ENCODE measurements at places on chromosomes 2 and 18. TPM values are rescaled to one million over a fixed set of nuclear protein-coding genes. Genes with fewer than 3 reads are reported as not detected.
A peak's percentile ranks its signal among the peaks of the same experiment; 100 is the strongest.

Gene AQP12A
- 0.57 TPM for polyA plus RNA-seq

Gene CNPPD1
- 37.0 TPM for polyA plus RNA-seq

Gene IL1R1
- 12.9 TPM for polyA plus RNA-seq

Gene SLC35F5
- polyA plus RNA-seq: 59.4 TPM

Gene NT5DC4
- polyA plus RNA-seq: not detected

Gene PSTPIP2
- polyA plus RNA-seq: 3.4 TPM

Gene TMEM178A
- 16.7 TPM for polyA plus RNA-seq

Gene GNAL
- 1.8 TPM for polyA plus RNA-seq

Gene NMS
- polyA plus RNA-seq: not detected

Gene KCNS3
- 7.1 TPM for polyA plus RNA-seq

DNA sequence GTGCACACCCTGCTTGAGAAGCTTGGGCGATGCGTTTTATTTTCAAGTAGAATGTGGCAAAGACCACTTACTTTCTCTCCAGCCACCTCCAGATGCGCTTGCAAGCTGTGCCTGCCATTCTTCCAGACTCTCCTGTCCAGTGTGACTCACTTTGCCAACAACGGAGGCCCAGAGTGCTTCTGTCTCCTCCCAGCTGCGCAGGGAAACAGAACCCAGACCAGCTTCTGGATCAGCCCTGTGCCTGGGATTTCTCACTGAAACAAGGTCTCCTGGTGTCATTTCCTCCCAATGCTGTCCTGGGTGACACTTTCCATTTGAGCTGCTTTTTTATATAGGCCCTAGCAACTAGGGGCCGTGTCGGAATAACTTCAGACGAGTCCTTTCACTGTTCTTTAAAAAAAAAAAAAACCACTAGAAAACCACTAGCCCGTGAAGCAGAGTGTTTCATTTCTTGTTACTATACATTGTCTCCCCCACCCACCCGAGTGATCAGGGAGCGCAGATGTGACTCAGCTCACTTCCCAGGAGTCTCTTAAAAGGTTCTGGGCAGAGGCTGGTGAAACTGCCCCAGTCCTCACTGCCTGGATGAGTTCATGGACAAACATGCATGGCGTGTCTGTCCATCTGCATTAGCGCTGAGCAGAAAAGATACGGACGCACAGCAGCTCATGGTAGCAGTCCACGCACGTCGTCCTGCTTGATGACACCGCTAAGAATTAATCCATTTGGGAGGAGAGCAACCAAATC lies 25.3 kb upstream of the RPL31 start:
- DNase-seq: no peak

- peak; percentile 33 for DNase-seq
Observed at GRCh38 chr18:26470011-26470637, 78.2 kb downstream of the KCTD1 start.

DNA sequence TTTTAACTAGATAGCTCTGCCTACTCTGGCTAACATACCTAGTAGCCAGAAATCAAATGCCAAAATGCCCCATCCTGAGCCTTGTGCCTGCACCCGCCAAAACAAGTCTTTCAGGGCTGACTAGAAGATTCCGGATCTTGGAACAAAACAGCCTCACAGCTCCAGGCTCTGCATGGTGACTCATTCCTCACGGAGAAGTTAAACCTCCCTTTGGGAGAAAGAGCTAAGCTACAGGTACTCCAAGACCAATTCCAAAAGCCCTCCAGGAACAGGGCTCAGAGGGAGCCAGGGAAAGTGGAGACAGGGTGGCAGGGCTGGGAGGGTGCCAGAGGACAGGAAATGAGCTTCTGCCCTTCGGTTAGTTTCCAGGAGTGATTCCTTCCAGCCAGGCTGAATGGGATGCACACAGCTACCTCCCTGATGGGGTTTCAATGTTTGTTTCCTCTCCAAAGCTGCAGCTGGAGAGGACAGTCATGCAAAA lies 295.6 kb downstream of the TNS1 start:
- DNase-seq: no peak

GRCh38 chr18:23893653-23894052 lies 120.9 kb upstream of the TTC39C start:
- no peak for DNase-seq

- no peak for DNase-seq
Observed at GRCh38 chr2:63654959-63655358, 66.2 kb downstream of the MDH1 start.

GRCh38 chr2:171595896-171596295 lies 73.6 kb downstream of the CYBRD1 start:
- DNase-seq: no peak

- no peak for DNase-seq
Observed at GRCh38 chr2:113739849-113740248, 16.6 kb downstream of the SLC35F5 start.

GRCh38 chr2:120703330-120703994 lies 32.2 kb upstream of the GLI2 start:
- DNase-seq: no peak

DNA sequence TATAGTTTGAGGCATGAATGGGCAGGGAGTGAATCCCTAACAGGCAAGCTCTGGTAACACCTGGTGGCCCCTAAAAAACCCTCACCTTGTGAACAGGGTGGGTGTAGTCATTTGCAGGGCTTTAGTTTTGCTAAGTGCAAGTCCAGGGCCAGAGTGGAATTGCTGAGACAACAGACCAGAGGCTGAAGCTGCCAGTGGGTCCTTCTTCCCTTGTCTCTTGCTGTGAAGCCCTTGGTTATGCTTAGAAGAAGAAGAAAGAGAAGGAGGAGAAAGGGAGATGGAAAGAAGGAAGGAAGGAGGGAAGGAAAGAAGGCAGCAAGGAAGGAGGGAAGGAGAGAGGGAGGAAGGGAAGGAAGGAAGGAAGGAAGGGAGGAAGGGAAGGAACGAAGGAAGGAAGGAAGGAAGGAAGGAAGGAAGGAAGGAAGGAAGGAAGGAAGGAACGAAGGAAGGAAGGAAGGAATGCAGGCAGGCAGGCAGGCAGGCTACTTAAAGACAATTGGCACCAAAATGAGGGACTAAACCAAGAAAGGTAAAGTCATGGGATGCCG lies 45.8 kb downstream of the SMAD7 start:
- no peak for DNase-seq

DNA sequence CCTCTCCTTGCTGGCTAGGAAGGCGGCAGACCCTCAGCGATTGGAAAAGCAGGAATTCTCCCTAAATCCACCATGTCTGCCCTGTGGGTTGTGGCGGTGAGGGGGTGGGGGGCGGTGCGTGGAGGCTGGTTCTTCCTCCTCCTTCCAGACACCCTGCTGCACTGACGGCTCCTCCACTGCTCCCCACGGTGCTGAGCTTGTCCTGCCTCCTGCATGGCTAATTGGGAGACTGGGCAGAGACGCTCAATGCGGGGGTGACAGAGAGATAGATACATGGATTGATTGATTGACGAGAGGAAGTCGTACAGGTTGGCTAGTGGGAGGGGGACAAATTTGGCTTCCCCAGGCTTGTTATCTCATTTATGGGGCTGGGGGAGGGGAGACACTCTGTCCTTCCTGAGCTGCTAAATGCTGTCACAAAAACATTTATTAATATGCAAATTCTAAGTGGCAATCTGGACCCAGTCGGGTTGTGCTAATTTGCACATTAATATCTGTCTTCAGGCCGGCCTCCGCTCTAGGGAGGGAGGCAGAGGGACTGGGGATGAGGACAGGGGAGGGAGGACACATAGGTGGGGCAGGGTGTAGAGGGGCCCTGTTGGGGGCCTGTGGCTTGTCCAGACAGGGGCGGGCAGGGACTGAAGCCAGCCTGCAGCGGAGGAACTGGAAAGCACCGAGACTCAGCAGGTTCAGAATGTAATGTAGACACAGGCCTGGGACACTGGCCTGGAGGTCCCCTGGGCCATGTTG lies 181.6 kb downstream of the CELF4 start:
- no peak for DNase-seq

DNA sequence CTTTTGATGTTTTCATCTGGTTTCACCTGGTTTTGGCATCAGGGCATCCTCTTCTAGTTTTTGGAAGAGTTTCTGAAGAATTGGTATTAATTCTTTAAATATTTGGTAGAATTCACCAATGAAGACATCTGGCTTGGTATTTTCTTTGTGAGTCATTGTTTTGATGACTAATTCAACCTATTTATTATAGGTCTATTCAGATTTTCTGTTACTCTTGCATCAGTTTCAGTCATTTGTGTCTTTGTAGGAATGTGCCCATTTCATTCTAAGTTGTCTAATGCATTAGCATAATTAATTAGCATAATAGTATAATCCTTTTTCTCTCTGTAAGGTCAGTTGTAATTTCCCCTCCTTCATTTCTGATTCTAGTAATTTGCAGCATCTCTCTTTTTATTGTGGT lies 8.0 kb downstream of the GNLY start:
- no peak for DNase-seq

DNA sequence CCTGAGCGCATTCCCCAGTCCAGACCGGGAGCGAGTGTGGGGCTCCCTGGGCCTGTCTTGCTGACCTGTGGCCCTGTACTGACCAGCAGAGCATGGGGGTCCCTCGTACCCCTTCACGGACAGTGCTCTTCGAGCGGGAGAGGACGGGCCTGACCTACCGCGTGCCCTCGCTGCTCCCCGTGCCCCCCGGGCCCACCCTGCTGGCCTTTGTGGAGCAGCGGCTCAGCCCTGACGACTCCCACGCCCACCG lies 5.3 kb downstream of the NEU4 start:
- no peak for DNase-seq

GRCh38 chr2:209563453-209563852 lies 139.6 kb downstream of the MAP2 start:
- no peak for DNase-seq

DNA sequence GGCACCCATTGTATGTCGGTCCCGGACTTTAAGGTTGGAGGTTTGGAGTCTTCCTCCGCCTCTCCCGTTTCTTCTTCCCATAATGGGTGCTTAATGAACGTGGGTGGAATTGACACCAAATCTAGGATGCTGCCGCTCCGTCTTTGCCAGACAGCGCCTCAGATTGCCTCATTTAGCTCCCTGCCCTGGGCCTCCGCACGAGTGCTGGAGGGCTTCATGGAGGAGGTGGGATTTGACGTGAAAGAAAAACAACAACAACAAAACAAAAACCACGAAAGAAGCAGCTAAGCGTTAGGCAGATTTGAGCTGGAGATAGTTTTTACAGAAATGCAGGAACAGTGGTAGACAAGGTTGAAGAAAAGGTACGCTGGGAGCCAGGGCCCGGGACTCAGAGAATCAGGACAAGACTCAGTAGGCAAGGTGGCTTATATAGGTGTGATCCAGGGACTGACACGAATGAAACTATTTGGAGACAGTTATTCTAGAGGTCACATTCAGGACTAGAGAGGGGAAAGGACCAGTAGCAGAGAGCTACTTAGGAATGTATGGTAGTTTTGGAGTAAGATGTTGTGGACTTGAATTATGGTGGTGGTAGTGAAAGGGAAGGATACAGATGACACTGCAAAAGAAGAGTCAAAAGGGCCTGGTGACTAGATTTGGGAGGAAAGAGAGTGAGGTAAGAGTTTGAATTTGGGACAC lies 605 bp downstream of the ZNF2 start:
- DNase-seq: no peak

DNA sequence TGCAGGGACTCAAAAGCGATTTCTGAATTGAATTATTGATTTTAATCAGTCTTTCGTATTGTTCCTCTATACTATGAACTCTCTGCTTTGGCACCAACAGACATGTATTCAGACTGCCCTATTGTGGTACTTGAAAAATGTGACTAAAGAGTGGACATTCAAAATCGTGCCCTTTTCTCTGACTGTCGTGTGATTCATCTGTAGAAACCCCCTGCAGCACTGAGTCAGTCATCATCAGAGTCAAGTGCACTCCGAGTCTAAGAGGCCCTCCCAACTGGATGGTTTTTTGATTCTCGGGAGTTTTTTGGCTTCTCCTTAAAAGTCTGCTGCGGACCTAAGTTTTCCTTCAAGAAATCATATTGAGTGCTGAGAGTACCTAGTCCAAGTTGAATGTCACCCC lies 96.4 kb upstream of the FOSL2 start:
- no peak for DNase-seq

DNA sequence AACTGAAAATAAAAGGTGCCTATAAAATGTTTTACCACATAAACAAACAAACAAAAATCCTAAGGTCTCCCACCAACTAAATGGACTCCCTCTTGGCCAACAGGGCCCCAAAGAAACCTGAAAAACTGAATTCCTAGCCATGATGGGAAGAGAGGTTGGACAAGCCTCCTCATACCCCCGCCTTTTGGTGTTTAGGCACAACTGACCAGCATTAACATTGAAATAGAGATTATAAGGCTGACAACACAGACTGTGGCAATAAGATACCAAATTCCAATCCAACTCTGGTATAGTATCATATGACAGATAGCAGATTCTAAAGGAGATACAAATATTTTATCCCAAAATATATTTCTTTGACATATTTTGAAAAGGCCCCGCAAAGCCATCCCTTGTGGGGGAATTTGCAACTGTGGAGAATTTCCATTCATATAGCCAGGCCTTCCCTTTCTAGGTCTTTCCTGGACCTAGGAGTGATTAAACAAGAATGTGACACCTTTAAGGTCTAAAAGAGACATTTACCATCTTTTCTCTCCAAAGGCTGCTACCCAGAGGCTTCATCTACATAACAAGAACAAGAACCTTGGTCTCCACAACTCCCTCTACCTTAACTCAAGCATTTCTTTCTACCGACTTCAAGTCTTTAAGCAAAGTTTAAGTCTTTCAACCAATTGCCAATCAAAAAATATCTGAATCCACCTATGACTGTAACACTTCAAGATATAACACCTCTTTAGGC lies 80.0 kb downstream of the CHN1 start:
- DNase-seq: no peak

DNA sequence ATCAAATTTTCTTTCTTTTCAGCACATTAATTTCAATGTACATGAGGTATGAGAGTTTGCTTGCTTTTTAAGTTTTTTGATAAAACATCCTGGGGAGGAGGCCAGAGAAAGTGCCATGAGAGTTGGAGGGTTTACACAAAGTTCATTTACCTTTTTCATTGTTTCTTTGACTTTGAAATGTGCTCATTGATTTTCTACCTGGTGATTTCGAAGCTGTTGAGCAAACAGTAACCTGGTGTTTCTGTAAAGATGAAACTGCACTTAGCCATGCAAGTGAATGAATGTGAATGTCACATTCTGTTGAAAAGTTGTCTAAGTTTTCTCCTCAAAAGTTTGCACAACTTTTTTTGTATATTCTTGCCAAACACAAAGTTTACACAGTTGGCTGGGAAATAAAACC lies 797.0 kb downstream of the METTL4 start:
- DNase-seq: no peak

DNA sequence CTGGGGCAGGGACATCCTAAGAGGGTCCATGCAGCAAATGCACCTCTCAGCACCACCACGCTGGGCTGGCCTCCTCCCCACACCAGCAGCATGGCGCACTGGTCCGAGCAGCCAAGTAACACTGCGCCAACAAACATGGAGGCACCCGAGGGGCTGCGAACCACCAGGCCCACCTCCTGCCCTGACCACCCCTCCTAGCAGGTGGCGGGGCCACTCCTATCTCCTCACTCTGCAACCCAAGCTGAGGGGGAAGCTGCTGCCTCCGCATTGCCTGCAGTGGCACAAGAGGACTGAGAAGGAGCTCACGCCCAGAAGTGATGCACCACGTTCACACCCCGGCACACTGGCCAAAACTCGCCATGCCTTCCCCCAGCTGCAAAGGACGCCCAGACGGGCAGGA lies 94.4 kb downstream of the EIPR1 start:
- no peak for DNase-seq

All from muscle of back (tissue), 13 donors.